ENCODE measurements at places on chromosomes 11 and 22. TPM values are rescaled to one million over a fixed set of nuclear protein-coding genes. Genes with fewer than 3 reads are reported as not detected.

Gene OTOG
- total RNA-seq: not detected

Gene DESI1
- 49.5 TPM for total RNA-seq

GRCh38 chr22:24244144-24244787, 616 bp downstream of the GGT5 start:
- H3K36me3 ChIP-seq: no peaks in the 10 kb centered on the region
- H3K4me3 ChIP-seq: no peak overlapping the region
- H3K27me3 ChIP-seq: no peaks in the 10 kb centered on the region
- DNase-seq: no peak

- H3K4me1 ChIP-seq: no peaks in the 10 kb centered on the region
- H3K4me3 ChIP-seq: no peak overlapping the region
- no peak for DNase-seq
- H3K36me3 ChIP-seq: no peaks in the 10 kb centered on the region
Observed at GRCh38 chr11:17770917-17771316, 36.3 kb downstream of the KCNC1 start.

GRCh38 chr11:115418626-115419025, 85.6 kb downstream of the CADM1 start:
- no peak overlapping the region for H3K27ac ChIP-seq
- no peak for DNase-seq
- H3K4me1 ChIP-seq: no peaks in the 10 kb centered on the region
- peaks cover 3% of the 10 kb centered on the region for H3K27me3 ChIP-seq

DNA sequence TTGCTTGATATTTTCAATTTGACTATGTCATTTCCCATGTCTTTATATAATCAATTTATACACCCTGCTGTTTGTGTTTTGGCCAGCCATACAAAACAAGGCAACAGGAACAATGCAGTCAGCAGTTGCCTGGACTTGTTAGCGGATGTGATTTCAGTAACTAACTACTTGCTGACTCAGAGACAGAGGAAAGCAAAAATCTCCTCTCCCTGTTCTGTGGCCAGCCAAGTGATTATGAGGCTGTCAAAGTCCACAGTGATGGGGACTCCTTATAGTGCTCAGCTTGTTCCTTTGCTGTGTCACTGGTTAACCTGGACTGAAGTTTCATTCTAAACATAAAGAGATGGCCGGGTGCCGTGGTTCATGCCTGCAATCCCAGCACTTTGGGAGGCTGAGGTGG, 32.6 kb upstream of the APLP2 start:
- H3K36me3 ChIP-seq: no peaks in the 10 kb centered on the region
- peaks cover 19% of the 10 kb centered on the region for H3K27me3 ChIP-seq
- no peak for DNase-seq
- H3K4me3 ChIP-seq: no peak overlapping the region

DNA sequence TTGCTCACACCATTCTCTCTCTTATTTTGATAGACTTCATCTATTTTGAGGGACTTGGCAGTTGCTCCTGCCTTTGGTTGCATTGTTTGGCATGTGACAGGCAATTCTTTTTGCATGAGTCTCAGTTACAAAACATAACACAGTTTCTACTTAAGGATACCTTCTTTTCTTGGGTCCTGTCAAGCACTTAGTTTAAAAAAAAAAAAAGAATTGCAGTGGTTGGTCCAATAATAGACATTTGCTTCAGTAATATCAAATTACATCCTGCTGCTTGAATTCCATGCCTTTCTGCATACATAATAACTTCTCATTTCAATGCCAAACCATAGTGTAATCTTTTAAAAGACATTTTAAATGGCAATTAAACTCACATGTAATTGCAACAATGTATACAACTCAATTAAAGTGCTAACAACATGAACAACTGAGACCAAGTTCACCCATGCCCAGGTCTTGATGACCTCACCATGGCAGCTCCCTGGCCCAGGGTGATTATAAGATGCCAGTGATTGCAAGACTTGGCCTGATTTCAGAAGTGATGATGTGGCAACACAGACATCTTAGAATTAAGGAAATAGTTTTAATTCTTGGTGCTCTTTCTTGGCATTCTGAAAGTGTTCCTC, 32.2 kb upstream of the PLET1 start:
- H3K27me3 ChIP-seq: no peaks in the 10 kb centered on the region
- H3K27ac ChIP-seq: no peak overlapping the region
- H3K36me3 ChIP-seq: no peaks in the 10 kb centered on the region
- H3K4me1 ChIP-seq: peaks cover 13% of the 10 kb centered on the region
- no peak for DNase-seq
- no peak overlapping the region for H3K4me3 ChIP-seq

DNA sequence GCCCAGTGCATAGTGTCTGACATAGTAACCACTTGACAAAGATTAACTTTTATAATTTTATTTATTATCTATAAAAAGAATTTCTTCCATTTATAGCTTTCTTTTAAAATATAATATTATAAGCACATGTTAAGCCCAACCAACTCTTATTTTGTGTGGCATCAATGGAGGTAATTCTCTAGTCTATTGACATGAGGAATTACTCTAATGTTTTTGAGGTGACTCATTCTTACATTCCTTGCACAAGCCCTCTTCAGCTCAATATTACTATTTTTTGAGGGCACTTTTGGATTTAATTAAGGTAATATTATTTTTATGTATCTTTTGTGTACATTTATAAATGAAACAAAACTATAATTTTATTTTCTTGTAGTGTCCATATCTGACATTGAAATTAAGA, 59.6 kb downstream of the AASDHPPT start:
- H3K27me3 ChIP-seq: peaks cover 2% of the 10 kb centered on the region
- H3K4me1 ChIP-seq: no peaks in the 10 kb centered on the region
- DNase-seq: no peak
- H3K36me3 ChIP-seq: no peaks in the 10 kb centered on the region
- H3K27ac ChIP-seq: no peak overlapping the region

DNA sequence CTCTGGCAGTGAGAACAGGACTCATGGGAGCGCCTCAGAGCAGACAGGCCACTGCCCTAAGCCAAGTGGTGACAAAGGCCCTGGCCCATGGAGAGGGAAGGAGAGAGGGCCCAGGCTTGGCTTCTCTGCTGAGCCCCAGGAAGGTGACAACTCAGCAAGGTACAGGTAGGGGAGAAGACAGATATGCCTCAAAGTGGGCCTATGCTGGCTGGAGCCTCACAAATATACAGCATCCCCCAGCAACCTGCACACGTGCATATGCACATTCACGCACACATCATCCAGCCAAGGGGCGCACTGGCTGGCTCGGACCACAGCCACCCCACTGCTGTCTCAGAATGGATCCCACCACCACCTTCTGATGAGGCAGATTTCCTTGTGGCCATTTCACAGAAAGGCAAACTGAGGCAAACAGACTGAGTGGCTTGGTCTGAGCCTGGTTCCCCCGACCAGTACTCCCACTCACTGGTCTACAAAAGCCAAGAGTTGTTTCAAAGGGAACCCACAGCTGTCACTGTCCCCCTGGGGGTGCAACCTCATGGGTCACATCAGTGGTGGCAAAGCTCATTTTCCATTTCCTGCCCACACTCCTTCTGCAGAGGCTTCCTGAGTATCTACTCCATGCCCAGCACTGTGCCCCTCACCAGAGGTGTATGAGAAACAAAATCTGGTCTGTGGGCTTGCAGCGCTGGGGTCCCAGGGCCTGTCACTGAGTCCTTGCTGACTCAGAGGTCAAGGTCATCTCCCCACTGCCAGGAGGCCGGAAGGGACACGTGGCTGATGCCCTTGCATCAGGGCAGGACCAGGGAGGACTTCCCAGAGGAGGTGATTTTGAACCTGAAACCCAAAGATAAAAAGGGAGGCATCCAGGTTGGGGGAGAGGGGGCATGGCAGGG, 67.3 kb upstream of the PRR5 start:
- DNase-seq: no peak
- H3K4me1 ChIP-seq: no peaks in the 10 kb centered on the region
- no peaks in the 10 kb centered on the region for H3K36me3 ChIP-seq
- H3K4me3 ChIP-seq: no peak overlapping the region

- H3K4me3 ChIP-seq: no peak overlapping the region
- H3K27me3 ChIP-seq: no peaks in the 10 kb centered on the region
- H3K36me3 ChIP-seq: peaks cover 20% of the 10 kb centered on the region
- H3K27ac ChIP-seq: no peak overlapping the region
Observed at GRCh38 chr11:78181185-78181584, 7.2 kb downstream of the KCTD21 start.

All from activated B cell treated with CpG ODN at 0.5 μM for 24 hours (primary cell).